Upper lobe of right lung (tissue), 1 donor: ENCODE measurements at places on chromosomes 7 and 10. TPM values are rescaled to one million over a fixed set of nuclear protein-coding genes. Genes with fewer than 3 reads are reported as not detected.

The CYP2C19 gene
- total RNA-seq, result not detected

DNA sequence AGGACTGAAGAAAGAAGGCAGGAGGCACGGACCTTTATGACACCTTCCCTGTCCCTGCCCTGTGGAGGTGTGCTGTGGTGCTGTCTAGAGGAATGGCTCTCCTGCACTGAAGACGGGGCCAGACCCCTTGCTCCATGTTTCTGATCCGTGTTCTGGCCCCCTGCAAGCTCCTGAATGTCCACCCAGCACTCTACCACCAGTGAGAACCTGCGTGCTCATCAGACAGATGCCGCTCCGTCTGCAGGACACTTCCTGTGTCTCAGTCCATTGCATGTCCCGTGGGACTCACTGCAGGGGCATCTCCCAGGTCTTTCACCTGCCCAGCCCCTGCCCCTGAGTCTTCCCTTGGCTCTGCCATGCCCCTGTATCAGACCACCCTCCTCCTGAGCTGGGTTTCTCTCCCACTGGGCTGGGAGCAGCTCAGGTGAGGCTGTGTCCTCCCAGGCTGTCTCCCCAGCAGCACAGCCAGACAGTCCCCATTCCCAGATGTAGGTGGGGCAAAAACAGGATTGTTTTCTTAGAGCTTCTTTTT lies 278.3 kb upstream of the ZNF32 start:
- peak; percentile 55 for DNase-seq

- DNase-seq, result no peak
These were observed 114.1 kb upstream of the RPA3 start for GRCh38 chr7:7832518-7832917.

The TMEM106B gene
- total RNA-seq, result 37.5 TPM

DNA sequence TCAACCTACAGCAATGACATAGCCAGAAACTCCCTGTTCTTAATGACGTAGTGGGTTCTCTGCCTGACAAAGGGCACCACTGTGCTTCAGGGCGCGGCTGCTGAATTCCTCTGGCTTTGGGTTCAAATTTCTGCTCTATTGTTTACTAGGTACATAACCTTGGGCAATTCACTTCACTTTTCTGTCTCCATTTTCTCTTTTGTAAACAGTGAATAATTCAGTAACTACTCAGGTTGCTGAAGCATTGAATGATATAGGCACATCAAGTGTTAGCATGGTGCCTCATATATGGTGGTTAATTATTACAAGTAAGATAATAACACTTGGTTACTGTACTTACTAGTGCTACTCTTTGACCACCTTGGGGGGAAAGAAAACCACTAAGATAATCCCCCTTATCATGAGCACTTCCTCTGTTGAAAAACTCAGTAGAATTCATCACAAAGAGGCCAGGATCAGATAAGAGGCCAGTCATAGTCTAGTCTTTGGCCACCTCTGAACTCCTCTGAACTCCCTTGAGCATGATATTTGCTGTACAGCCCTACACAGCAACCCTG lies 92.0 kb upstream of the AHR start:
- no peak for DNase-seq

DNA sequence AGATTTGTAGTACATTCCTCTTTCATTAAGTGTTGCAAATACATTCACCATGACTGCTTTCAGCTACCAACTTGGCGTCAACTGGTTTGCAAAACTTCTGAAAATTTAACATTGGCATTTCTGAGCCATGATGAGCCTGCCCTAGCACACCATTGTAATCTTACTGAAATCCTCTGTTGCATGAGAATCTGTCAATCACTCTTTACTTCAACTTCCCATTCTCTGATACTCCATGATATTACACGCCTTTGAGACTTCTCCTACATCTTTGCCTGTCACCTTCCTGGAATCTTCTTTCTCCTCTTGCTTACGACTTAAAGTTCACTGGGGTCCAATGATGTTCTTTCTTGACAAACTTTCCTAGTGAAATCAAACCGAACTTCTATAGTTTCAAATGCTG lies 32.2 kb downstream of the EBLN1 start:
- DNase-seq, result no peak

The CYP26C1 gene
- total RNA-seq, result 0.35 TPM

DNA sequence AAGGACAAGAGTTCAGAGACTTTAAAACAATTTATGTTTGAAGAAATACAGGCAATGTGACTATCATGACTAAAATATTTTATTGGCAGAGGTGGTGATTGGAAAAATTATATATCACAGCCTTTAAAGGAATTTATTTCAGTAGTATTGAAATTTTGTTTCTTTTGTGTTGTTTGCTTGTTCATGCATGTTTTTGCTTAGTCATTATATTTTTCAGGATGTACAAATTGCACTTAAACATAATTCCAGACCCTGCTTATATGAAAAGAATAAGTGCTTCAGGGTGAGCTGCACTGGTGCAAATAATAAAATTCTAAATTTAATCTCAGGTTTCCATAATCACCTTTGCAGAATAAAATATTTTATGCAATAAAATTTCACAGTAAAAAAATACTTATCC lies 283.3 kb downstream of the PPP1R3A start:
- DNase-seq, result no peak

The C10orf90 gene
- total RNA-seq, result not detected

- DNase-seq, result peak; percentile 40
These were observed 46.1 kb downstream of the ZNF467 start for GRCh38 chr7:149727053-149727898.

The CLDN15 gene
- total RNA-seq, result 17.7 TPM

GRCh38 chr10:32155075-32155516 lies 98.9 kb upstream of the KIF5B start:
- DNase-seq, result no peak

DNA sequence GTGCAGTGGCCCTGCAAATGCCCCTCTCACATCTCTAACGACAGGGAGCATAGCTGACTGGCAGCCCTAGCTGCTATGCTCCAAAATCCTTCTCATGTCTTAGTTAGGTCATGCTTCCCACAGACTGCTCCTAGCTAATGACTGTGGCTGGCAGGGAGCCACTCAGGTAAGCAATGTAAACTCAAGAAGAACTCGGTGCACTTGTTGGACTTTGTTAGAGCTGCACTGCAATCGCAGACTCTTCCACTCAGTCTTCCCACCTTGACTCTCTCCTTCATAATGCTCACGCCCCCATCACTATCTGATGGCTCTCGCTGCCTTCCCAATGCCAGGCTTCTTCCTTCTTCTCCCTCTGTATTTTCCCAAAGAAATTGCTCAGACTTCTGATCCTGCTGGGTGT lies 24.0 kb downstream of the OR9A2 start:
- DNase-seq, result no peak

DNA sequence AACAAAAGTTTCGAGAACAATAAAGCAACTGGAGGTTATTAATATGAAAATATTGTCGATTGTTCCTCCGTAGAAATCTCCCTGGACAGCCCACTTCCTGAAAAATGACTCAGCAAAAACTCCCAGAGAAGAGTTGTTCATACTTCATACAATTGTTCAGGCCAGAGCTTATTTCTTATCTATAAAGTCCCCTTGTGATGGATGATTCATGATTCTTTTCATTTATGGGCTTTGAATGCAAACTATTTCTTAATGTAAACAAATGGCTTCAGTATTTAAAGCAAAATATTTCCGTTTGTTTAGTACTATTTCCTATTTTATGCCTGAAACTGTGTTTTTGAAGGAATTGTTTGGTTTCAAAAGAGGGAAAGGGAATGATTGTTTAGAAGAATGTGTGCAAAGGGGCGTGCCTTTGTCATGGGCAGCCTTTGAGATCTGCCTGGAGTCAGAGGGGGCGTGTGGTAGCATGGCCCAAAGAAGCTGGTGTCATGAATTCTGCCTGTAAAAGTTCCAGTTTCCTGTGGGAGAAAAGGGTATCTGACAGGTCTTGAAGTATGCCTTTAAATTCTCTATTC lies 26.2 kb upstream of the EXOC6 start:
- no peak for DNase-seq

- DNase-seq, result no peak
These were observed 26.8 kb downstream of the VSIR start for GRCh38 chr10:71746344-71747037.

DNA sequence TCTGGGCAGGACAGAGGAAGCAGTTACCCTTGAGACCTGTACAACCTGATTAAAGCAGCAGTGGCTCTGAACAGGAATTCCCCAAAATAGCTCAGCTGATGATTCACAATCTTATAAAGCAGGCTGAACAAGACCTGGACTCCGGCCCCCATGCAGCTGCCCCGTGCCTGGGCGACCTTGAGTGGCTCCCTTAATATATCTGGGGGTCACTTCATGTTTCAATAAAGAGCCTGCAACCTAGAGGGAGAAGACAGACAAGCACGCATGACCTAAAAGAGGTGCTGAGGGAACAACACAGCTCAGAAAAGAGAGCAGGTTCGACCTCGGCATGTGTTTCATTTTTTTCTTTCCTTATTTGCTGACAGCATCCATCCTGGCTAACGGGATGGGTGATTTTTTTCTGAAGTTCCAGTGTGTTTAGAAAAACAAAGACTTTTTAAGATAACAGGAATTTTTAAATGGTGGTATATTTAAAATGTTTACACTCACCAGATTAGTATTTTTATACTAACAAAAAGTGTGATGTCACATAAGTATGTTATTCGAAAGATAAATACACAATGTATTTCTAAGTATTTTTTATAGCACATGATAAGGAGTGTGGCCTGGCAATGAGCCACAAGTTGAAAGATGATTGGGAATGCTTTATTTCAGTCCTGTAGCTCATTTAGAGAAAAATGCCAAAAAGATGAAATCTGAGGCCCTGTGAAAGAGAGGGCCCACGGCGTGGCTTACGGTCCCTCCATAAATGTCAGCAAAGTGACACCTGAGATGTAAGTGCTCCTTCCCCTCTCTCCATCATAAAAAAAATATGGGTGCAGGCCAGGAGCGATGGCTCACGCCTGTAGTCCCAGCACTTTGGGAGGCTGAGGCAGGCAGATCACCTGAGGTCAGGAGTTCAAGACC lies 161.3 kb downstream of the SLIT1 start:
- DNase-seq, result no peak

- no peak for DNase-seq
These were observed 41.7 kb upstream of the CCSER2 start for GRCh38 chr10:84286695-84287094.
